ENCODE measurements at places on chromosomes 4 and X. TPM values are rescaled to one million over a fixed set of nuclear protein-coding genes. Genes with fewer than 3 reads are reported as not detected.

Gene CLIC2
- 15.5 TPM for total RNA-seq

Gene SYTL5
- 2.8 TPM for total RNA-seq

Gene TCEAL6
- not detected for total RNA-seq

DNA sequence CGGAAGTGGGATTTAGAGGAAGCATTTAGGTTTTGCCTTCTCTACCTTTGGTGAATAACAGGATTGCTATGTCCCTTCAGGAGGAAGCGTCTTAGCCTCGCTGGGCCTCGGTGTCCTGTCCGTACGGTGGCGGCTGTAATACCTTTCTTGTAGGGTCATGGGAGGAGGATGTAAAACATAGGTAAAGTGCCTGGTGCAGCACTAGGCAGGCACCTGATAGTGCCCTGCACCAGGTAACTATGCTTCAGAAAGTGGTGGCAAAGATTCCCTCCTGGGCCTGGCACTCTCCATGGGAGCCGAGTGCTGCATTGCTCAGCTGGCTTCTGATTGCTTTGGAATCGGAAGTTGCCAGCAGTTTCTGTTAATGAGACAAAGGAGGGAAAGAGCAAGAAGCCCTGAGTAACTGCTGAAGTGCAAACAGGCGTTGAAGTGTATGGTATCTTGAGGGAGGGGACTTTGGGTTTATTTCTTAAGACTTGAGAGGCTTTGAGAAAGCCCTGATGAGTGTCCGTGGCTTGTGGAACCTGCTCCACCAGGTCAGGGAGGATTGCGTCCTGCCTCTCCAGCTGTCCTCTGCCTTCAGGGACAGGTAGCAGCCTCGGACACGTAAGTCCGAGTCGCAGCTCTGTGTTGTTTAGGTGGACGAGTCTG lies 45.8 kb downstream of the TBC1D14 start:
- no peak for DNase-seq
- no peak overlapping the region for H3K4me3 ChIP-seq
- no peaks in the 10 kb centered on the region for H3K27me3 ChIP-seq
- no peak overlapping the region for H3K27ac ChIP-seq

GRCh38 chr4:47271291-47271690 lies 192.2 kb downstream of the COMMD8 start:
- peaks cover 2% of the 10 kb centered on the region for H3K27me3 ChIP-seq
- no peak overlapping the region for H3K4me3 ChIP-seq
- no peak overlapping the region for H3K27ac ChIP-seq
- no peaks in the 10 kb centered on the region for H3K36me3 ChIP-seq
- DNase-seq: no peak

DNA sequence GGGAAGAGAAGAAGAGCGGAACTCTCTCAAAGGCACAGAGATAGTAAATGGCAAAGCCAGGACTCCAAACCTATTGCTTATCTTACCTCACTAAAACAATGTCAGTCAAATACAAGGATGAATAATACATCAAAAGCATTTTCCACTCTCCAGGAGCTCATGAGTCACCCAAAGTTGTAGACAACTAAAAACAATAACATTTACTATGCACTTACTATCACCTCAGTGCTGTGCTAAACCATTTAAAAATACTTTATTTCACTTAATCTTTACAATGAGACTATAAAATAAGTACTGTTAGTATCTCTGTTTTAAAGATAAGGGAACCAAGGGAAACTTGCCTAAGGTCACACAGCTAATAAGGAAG lies 163.2 kb upstream of the SPANXC start:
- no peaks in the 10 kb centered on the region for H3K36me3 ChIP-seq
- no peaks in the 10 kb centered on the region for H3K27me3 ChIP-seq
- no peak overlapping the region for H3K27ac ChIP-seq
- no peaks in the 10 kb centered on the region for H3K4me1 ChIP-seq
- DNase-seq: no peak
